ENCODE measurements at places on chromosomes 7 and 10.

DNA sequence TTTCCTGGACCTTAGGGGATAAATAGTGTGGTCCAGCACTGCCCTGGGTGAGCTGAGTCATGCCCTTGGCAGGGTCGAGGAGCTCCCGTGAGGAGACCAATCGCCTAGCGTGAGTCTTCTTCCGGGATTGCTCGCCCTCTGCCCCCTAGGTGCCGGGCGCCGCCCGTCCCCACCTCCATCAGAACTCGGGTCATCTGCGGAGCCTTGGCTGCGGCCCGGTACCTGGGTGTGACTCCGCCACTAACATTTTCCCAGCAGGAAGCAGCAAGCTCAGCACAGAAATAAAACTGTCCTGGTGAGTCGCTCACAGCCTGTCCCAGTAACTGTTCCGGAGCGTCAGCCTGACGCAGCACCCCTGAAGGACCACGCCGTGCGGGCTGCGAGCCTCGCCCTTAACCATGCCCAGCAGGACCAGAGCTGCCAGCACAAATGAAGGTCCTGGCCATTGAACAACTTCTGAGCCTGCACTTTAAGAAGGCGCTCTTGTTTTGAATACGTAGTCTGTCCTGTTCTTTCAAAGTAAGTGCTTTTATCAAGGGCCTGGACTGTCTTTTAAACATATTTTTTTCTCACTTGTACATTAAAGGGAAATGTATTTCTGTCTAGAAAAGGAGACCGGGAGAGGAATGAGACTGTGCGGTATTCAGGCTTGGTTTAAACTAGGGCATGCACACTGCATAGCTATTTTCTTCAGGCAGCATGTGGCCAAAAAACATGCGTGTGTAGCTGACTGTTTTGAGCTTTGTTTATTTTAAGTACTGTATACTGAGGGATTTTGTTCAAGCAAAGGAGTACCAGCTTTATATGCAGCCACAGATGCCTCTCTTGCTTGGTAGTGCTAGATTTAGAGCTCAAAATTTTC lies 136.7 kb downstream of the HECW1 start:
- DNase-seq = no peak

GRCh38 chr10:14801723-14802122 lies 27.0 kb upstream of the FAM107B start:
- no peak for DNase-seq

DNA sequence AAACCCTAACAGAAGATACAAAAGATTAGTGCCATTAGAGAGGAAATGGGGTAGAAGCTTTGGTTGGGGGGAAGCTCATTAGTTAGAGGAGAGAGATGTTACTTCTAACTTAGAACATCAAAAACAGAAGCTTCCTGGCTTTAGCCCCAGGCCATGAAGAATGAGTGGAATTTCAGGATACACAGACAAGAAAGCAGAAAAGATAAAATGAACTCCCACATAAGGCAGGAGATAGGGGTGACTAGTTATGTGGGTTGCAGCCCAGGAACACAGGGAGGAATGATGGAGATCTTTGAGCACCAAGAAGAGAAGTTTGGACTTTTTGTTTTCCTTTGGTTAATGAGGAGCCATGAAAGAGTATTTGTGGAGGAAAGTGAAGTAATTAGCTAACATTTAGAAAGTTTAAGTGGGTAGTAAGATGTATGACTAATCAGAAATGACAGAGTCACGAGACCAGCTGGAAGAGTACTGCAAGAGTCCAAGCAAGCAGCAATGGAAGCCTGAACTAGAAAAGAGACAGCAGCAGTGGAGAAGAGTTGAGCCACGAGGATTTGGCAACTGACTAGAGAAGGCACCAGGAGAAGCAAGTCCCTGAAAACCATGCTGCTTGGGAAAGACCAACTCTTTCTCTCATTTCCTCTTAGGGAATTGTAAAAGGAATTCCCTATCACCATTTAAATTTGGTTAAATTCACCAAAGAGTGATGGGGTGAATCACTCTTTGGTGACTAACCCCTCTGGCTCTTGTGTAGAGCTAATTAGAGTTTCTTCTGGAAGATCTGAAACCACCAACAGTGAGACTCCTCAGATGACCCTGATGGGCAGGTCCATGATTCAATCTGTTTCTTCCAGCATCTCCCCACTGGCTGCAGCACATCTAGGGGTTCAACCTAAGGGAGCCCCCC lies 131.9 kb downstream of the KCNMA1 start:
- no peak for DNase-seq

GRCh38 chr10:58781873-58782488 lies 269.3 kb downstream of the BICC1 start:
- peak; percentile 17 for DNase-seq
